Tibial nerve (tissue), 4 donors: ENCODE measurements at places on chromosomes 13 and 19. TPM values are rescaled to one million over a fixed set of nuclear protein-coding genes. Genes with fewer than 3 reads are reported as not detected.

DNA sequence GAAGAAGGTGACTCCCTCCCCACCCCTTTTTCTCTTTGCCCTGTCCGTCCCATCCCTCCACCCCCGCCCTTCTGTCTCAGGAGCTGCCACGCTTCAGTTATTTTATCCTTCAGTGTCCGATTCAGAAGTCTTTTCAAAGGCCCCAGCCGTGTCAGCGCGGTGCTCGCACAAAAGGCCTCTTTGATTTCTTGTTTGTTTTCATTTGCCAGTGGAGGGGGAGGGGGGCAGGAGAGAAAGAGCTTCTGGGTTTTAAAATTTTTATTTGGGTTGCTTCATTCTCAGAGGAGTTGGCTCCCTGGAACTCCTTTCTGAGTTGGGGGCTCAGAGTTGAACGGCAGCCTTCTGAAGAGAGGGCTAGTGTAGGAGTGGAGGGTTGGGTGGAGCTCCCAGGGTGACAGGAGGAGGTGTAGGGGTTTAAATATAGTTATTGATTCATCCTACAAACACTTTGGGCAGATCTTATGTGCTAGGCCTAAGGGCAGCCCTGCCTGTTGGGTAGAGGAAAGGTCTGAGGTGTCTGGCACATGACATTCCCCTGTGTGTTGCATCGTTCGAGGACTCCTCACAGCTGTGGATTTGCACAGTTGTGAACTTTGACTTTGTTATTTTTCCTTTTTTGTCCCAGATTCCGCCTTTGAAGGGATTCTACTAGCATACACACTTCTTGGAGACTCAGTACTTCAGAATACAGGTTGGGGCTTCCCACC, 36.8 kb downstream of the NFIX start:
- no peaks in the 10 kb centered on the region for H3K36me3 ChIP-seq
- H3K4me3 ChIP-seq, result no peak overlapping the region
- H3K27ac ChIP-seq, result peak overlapping the region; percentile 88
- H3K4me1 ChIP-seq, result peaks cover 98% of the 10 kb centered on the region

GRCh38 chr13:100392709-100393630, 195.6 kb downstream of the GGACT start:
- H3K4me3 ChIP-seq, result no peak overlapping the region
- no peaks in the 10 kb centered on the region for H3K36me3 ChIP-seq
- H3K4me1 ChIP-seq, result peaks cover 18% of the 10 kb centered on the region
- no peaks in the 10 kb centered on the region for H3K27me3 ChIP-seq
- peak; percentile 80 for DNase-seq

GRCh38 chr13:56902276-56902675, 238.4 kb upstream of the PRR20A start:
- H3K36me3 ChIP-seq, result no peaks in the 10 kb centered on the region
- H3K27ac ChIP-seq, result no peak overlapping the region
- no peak overlapping the region for H3K4me3 ChIP-seq
- DNase-seq, result no peak

DNA sequence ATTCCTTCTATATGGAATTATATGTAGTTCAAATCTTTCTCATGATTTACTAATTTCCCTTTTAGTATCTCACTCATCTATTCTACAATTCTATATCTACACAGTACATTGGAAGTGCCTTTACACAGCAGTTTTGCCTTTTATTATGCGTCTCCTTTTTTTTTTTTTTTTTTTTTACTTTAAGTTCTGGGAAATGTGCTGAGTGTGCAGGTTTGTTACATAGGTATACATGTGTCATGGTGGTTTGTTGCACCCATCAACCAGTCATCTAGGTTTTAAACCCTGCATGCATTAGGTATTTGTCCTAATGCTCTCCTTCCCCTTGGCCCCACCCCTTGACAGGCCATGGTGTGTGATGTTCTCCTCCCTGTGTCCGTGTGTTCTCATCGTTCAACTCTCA, 1150.1 kb upstream of the PRR20A start:
- no peak for DNase-seq
- H3K36me3 ChIP-seq, result no peaks in the 10 kb centered on the region
- no peak overlapping the region for H3K27ac ChIP-seq
- no peak overlapping the region for H3K4me3 ChIP-seq
- H3K4me1 ChIP-seq, result no peaks in the 10 kb centered on the region
- no peaks in the 10 kb centered on the region for H3K27me3 ChIP-seq

DNA sequence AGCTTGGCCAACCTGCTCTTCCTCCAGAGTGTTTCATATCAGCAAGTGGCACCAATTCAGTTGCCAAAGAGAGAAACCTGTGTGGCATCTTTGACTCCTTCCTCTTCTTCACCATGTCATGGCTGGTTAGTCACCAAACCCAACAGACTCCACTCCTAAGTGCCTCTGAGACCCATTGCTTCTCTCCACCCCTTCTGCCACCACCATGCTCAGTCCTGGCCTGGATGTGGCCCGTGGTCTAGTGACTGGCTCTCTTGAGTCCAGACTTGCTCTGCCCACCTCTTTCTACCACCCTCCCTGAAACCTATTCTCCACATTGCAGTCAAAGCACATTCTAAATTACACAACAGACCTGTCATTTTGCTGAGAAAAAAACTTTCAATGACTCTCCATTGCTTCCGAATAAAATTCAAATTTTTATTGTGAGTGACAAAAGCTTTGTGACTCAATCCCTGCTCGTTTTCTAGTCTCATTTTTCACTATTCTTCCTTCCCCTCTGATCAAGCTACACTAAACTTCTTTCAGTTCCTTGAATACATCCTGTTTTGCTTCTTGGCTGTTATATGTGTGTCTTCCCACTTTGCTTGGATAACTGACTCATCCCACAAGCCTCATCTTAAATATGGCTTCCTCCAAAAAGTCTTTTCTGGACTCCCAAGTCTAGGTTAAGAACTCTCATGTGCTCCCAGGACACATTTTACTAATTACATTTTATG, 12.0 kb upstream of the TNFSF11 start:
- no peaks in the 10 kb centered on the region for H3K4me1 ChIP-seq
- no peak for DNase-seq
- H3K4me3 ChIP-seq, result no peak overlapping the region
- no peak overlapping the region for H3K27ac ChIP-seq
- H3K27me3 ChIP-seq, result no peaks in the 10 kb centered on the region

GRCh38 chr19:29172302-29172701, 40.6 kb downstream of the UQCRFS1 start:
- no peak overlapping the region for H3K4me3 ChIP-seq
- H3K4me1 ChIP-seq, result no peaks in the 10 kb centered on the region
- H3K27me3 ChIP-seq, result no peaks in the 10 kb centered on the region
- no peak for DNase-seq
- H3K27ac ChIP-seq, result no peak overlapping the region

- no peak overlapping the region for H3K4me3 ChIP-seq
- peaks cover 3% of the 10 kb centered on the region for H3K27me3 ChIP-seq
- H3K4me1 ChIP-seq, result no peaks in the 10 kb centered on the region
- H3K27ac ChIP-seq, result no peak overlapping the region
- H3K36me3 ChIP-seq, result no peaks in the 10 kb centered on the region
These were observed 11.3 kb downstream of the LILRB4 start for GRCh38 chr19:54674021-54674617.

- H3K27me3 ChIP-seq, result no peaks in the 10 kb centered on the region
- no peak overlapping the region for H3K27ac ChIP-seq
- no peak overlapping the region for H3K4me3 ChIP-seq
- H3K36me3 ChIP-seq, result peaks cover 6% of the 10 kb centered on the region
- DNase-seq, result no peak
- H3K4me1 ChIP-seq, result peaks cover 5% of the 10 kb centered on the region
These were observed 17.2 kb downstream of the SMIM24 start for GRCh38 chr19:3462991-3463713.

Gene KLHL1
- total RNA-seq, result not detected
